Ovary (tissue), 10 donors: ENCODE measurements at places on chromosomes 6 and 20. TPM values are rescaled to one million over a fixed set of nuclear protein-coding genes. Genes with fewer than 3 reads are reported as not detected.

Gene WFDC2
- total RNA-seq, result 17.5 TPM

Gene GABRR2
- 0.48 TPM for total RNA-seq

Gene GJE1
- not detected for total RNA-seq

Gene MLIP
- total RNA-seq, result not detected

Gene SMPDL3A
- 8.0 TPM for total RNA-seq

Gene ZNF334
- total RNA-seq, result 10.7 TPM

DNA sequence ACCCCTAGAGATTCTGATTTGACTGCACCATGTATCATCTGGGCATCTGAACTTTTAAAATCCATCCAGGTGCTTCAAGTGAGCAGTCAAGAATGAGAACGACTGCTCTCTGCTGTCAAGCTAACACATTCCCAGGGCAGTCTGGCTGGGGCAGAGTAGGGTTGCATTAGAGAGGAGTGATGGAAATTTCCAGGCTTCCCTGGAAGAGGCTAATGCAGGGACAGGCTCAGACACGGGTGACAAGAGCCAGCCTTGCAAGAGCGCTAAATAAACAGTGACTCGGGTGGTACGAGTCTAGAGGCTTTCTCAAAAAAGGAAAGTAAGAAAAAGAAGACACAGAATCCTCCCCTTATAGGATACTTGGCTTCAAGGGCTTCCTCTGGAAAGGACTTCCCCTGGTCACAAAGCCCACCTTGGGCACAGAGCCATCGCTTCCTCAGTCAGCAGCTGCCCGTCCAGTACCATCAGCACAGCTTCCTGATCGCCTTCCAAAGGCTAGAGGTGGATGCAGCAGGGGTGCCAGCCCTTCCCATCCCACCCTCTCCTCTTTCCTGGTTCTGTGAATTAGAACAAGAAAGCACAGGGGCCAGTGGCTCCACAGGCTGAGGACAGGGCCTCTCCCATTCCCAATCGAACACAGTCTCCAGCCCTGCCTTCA is 177.4 kb upstream of the RREB1 start:
- DNase-seq, result no peak

- peak; percentile 50 for DNase-seq
Observed at GRCh38 chr6:52551483-52552277, 25.2 kb downstream of the TRAM2 start.

DNA sequence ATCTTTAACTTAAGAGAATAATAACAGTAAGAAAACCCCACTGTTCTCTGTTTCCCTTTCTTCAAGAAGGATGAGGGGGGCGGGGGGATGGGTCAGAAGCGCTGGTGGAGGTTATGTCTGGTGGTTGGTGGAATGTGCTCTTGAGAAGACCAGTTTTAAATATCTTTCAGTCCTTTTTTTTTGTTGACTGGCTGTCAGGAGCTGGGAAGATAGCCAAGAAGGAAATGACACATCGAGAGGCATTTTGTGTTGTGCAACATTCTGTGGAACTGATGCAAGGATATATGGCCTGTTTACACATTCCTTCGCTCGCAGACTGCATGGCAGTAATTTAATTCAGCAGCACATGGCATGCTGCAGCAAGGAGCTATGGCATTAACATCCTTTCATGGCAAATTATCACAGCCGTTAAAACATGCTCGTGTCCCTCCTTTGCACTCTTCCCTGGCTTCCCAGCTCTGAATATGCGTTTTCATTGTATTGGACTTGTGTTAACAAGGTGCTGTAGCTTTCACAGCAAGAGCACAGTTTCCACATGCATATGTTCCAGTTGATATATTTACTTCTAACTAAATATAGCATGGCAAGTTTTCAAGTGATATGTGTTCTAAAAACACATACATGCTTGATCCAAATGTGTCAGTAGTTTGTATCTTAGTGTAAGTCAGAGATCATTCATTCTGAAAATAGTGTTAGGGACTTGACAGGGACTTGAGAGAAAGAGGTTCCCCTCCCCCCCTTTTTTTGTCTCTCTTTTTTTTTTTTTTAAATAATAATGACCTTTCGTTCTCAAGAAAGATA is 68.2 kb upstream of the SUPT3H start:
- peak; percentile 54 for DNase-seq

GRCh38 chr6:75135450-75135849 is 70.4 kb downstream of the COL12A1 start:
- DNase-seq, result no peak

DNA sequence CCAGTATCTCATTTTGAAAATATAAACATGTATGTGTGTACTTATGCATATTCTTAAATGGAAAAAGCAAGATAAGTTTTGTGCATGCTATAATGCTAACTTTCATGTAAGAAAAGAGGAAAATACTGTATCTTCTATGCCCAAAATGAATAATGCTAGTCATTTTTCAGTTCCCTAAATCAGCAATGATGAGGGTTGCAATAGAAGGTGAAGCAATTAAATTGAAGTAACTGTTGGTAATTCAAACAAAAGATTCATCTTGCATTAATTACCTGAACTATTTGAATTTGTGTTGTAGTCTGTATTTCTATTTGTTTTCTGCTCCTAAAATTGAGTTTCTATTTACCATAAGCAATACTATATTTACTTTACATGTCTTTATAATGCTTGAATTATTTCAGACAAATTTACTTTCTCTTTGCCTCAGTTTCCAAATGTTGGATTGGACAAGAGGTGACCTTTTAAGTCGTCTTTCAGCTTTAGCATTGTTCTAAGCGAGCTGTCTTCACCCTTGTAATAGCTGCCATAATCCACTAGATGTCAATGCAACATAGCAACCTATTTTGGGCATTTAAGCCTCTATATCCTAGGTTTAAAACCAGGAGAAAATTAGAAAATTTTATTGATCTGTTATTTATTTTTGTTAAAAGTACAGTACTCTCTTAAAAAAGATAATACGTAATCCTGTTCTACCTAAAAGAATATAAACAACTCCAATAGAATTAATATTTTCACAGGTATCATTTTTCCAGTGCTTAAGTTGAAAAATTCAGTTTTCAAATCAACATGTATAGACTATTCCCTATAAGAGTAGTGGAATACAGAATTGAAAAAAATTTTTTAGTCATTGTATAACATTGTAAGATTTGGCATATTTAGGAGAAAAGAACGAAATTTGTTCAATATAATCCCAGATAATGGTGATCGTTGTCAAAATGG is 52.3 kb upstream of the IFNGR1 start:
- DNase-seq, result no peak

GRCh38 chr20:60787276-60787675 is 464.8 kb upstream of the CDH4 start:
- DNase-seq, result no peak

- DNase-seq, result no peak
Observed at GRCh38 chr6:35209081-35209480, 4.7 kb upstream of the SCUBE3 start.

- no peak for DNase-seq
Observed at GRCh38 chr6:167906899-167907298, 80.2 kb downstream of the AFDN start.

GRCh38 chr6:132464538-132465256 is 48.2 kb downstream of the STX7 start:
- no peak for DNase-seq

DNA sequence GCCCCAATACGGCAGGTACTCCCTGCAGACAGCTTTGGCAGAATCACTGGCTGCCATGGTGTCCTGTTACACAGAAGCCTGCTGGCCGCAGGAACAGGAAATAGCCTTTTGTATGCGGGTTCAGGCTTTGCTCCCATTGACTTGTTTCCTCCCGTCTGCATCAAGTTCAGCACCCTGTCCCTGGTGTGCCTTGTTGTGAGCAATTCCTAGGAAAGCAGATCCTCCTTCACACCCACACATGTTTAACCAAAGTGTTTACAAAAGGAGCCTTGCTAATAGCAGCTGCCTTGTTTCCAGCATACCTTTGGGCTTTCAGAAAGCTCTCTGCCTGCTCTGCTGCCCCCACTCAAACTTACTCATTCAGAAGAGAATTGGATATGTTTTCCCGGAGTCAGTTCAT is 127.2 kb upstream of the SUPT3H start:
- DNase-seq, result peak; percentile 17

- peak; percentile 27 for DNase-seq
Observed at GRCh38 chr20:25281541-25281991, 33.7 kb downstream of the PYGB start.

- DNase-seq, result no peak
Observed at GRCh38 chr6:113763876-113764275, 93.3 kb upstream of the MARCKS start.

DNA sequence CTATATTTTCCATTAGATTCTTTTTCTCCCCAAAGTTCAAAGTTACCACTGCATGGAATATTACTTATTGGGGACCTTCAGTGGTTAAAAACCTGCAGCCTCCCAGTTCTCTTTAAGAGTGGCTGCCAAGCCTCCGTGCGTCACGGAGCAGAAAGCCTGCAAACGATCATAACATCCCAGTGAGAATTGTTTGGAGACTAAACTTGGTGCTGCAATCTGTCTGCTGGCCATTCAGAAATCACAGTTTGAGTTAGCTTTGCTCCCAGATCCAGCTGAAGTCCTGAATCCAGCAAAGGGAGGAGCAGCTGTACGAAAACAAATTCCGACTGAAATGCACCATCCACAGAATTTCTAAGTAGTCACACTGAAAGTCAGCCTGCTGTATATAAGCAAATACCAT is 213.5 kb upstream of the PDE10A start:
- peak; percentile 73 for DNase-seq

DNA sequence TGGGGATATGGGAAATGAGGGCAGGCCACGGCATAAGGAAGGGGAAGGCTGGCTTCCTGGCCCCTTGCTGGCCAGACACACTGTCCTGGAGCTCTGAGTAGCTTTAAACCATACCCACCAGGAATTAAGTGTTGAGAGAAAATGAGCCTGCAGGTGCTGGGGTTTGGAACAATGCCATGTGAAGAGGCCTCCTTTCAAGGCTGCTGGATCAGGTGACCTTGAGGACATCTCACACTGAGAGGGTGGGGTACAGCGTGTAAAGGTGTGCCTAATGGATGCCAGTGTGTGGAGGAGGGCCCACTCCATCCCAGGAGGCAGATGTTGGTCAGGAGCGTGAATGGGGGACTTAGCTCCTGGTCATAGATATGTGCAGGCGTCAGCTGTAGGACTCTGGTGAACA is 74.8 kb upstream of the MLN start:
- DNase-seq, result no peak

- no peak for DNase-seq
Observed at GRCh38 chr6:81590314-81590691, 162.2 kb downstream of the TENT5A start.

GRCh38 chr20:38212806-38213606 is 47.5 kb downstream of the KIAA1755 start:
- no peak for DNase-seq
